ENCODE measurements at places on chromosomes 3 and 15.
A peak's percentile ranks its signal among the peaks of the same experiment; 100 is the strongest.

DNA sequence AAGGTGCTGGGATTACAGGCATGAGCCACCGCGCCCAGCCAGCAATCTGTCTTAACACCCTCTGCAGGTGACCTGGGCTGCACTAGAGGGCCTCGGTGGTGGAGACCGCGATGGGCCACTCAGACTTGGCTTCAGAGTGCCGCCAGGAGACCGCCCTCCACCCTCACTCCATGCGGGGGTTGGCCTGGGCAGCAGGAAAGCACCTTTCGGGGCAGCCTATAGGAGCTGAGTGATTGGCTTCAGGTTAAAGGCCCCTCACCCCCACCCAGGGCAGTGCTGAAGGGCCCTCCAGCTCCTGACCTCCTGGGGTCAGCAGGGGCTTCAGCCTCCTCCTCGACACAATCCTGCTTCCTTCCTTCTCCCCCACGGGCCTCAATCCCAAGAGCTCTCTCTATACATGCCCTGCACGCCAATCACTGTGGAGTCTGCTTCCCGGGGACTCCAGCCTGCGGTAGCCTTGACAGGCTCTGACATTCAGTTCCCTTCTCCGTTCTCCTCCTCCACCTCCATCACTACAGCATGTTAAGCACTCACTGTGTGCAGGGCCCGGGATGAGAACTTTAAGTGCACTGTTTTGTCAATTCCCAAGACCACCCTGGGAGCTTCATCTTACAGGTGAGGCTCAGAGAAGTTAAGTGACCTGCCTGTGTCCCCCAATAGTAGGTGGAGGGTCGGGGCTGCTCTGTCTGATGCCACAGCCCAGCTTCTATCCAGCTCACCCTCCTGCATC lies 225.3 kb downstream of the XXYLT1 start:
- no peak for DNase-seq

DNA sequence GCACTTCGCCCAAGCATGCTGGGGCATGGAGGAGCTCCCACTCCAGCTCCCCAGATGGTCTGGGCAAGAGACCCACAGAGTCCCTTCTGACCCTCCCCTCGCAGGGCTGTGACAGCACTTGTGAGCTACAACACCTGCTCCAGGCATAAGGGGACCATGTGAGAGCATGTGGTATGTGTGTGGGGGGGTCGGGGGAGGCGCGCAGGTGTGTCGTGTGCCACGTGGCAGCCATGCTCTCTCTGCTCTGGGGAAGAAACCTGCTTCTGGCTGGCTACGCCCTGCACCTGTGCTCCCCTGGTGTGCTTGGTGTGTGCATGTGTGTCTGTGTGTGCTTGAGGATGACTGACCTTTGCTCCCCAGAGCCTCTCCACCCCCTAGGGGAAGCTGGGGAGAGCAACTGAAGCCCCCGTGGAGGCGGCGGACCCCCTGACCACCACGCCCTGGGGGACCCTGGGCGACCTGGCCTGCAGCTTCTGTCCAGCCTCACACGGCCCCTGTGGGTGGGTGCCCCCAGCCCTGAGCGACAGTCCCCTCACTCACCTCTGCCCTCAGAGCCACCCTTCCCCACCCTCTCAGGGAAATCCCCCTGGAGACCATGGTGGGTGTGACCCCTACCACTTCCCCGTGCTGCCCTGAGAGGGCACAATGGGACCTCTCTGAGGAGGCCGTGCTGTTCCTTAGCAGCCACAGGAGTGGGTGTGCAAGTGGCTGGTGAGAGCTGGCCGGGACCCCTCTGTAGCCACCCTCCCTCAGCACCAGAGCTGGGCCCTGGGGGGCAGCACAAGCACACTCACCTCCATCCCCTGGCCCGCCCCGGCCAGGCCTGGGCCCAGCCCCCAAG lies 16.6 kb upstream of the SEC13 start:
- no peak for DNase-seq

GRCh38 chr3:189188466-189188865 lies 16.7 kb downstream of the TPRG1 start:
- no peak for DNase-seq

- no peak for DNase-seq
These were observed 383.4 kb downstream of the MECOM start for GRCh38 chr3:169280010-169280585.

GRCh38 chr15:58269455-58270414 lies 131.6 kb downstream of the AQP9 start:
- peak; percentile 32 for DNase-seq

DNA sequence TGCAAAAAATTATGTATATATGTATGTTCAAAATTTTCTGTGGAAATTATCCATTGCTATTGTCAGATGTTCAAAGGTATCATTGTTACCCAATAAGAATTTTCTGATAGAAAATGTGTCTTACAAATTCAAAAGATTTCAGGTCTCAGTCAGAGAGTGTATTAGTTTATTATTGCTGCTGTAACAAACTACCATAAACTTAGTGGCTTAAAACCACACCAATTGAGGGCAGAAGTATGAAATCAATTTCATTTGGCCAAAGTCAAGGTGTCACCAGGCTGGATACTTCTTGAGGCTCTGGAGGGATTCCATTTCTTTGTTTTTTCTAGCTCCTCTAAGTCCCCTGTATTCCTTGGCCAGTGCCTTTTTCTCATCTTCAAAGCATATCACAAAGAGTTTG lies 914.4 kb upstream of the ROBO1 start:
- no peak for DNase-seq

DNA sequence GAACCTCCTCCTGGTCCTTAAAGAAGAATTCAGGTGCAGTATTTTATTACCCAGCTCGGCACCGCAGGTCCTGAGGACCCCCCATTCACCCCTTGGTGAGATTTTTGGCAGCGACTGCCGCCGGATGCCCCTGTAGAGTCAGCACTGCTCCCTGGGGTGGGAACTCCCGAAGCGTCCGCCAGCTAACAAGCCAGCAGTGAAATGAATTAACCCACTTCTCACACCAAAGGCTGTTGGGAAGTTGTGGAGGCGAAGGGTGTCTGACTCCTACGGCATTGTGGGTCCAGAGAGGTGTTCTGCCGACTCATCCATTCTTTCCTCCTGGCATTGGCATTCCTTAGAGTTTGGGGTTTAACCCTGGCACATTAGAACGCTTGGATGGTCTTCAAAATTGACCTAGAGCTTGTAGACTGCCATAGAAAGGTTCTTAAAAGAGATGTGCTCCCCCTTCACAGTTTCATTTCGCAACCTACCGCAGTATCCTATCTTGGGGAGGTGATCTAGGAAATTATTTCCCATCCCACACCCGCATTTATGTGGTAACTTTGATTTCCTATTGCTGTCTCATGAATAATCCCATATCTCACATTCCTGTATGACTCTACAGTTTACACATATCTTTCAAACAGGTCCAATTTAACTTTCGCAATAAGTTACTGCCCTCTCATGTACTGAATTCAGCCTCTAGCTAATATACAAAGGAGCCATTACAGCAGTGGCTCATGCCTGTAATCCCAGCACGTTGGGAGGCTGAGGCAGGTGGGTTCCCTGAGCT lies 879 bp upstream of the EIF5A2 start:
- no peak for DNase-seq

DNA sequence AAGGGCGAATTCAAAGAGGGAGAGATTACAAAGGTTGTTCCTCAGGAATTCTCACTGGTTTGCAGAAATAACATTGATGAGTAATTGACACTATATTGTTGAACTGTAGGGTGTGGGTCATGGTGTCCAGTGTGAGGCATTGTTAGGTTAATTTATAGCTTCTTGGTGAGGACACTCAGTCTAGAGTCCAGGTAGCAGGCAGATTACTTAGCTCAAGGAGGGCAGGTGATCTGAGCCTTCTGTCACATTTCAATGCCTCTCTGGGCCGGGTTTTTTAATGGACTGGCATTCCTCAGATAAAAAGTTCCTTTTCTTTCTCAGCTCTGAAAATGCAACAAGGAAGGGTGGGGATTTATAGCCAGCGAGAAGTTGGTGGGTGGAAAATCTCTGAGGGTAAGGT lies 194.2 kb upstream of the PROK2 start:
- DNase-seq, result no peak

- DNase-seq, result no peak
These were observed 339.7 kb upstream of the RASGRP1 start for GRCh38 chr15:38904298-38904697.

- no peak for DNase-seq
These were observed 80.3 kb downstream of the CPN2 start for GRCh38 chr3:194270627-194271459.

GRCh38 chr3:126557415-126557745 lies 1.4 kb downstream of the C3orf22 start:
- DNase-seq, result no peak
